ENCODE measurements at places on chromosomes 3 and 15. TPM values are rescaled to one million over a fixed set of nuclear protein-coding genes. Genes with fewer than 3 reads are reported as not detected.

GRCh38 chr3:53122255-53122932 lies 7.8 kb downstream of the RFT1 start:
- no peak for DNase-seq

- DNase-seq: no peak
These were observed 55.0 kb upstream of the PRR23E start for GRCh38 chr3:127137757-127138536.

DNA sequence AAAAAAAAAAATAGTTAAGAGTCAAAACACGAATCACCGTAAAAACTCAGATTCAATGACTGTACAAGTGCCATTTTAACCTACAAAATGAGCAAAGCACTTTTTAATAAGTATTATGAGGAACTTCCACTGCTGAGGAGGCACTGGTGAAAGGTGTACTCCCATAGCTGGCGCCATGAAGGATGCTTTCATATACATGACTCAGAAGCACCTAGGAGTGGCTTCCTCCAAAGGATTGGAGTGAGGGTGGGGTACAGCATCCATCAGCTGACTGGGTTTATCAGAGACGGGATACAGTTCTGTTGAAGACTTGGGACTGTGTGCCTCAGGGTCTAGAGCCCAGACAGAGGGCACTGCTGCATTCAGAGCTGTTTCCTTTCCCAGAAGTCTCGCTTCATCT lies 60.9 kb upstream of the MEX3B start:
- DNase-seq: no peak

DNA sequence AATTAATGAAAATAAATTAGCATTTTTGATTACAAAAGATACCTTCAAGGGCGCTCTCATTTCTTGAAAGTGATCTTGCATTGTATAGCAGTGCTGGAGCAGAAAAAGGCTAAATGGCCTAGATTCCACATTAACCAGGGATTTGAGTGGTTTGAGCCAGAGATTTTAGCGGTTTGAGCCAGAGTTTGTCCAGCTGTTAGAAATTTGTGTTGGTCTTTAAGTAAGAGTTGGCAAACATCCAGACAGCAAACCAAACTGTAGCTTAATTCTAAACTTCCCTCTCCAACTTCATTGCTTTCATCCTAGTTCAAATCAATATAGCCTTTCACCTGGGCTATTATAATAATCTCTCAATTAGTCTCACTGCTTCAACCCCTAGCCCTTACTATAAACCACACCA lies 351.7 kb downstream of the IGSF11 start:
- DNase-seq: no peak

- no peak for DNase-seq
These were observed 1.2 kb downstream of the GPR15 start for GRCh38 chr3:98532709-98533571.

DNA sequence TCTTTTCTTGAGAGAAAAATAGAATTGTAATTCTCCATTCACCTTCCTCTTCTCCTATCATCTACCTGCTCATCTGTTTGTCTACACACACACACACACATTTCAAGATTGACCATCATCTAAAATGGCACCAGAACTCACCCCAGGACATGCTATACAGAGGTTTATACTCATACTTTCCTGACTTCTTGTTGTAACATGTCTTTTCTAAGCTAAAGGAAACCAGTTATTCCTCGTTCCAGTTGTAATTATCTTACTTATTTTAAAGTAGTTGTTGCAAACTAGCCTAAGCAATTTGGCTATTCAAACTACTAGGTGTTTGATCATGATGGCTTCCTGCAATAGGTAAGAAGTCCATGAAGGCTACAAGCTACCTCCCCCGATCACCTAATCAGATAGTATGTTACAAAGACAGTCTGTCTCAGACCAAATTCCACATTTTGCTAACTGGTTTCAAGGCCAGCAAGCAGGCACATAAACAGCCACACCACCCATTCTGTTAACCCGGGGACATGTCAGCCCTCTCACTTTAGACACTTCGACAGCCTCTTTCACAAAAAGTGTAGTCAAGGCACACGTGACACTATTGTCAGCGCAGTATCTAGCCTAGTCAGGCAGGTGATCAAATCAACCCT lies 189.7 kb downstream of the SHQ1 start:
- no peak for DNase-seq

GATM gene
- 0.28 TPM for total RNA-seq

NUTM1 gene
- total RNA-seq: not detected

ZNF385D gene
- total RNA-seq: 0.28 TPM
